Eye (tissue), 1 donor: ENCODE measurements at places on chromosomes 4 and X.

- DNase-seq, result no peak
Measured at GRCh38 chr4:26404743-26405206, 84.0 kb downstream of the RBPJ start.

GRCh38 chrX:150476164-150476699, 92.2 kb upstream of the MTM1 start:
- DNase-seq, result peak; percentile 6

- no peak for DNase-seq
Measured at GRCh38 chr4:53450773-53451172, 73.3 kb downstream of the FIP1L1 start.

- peak; percentile 8 for DNase-seq
Measured at GRCh38 chr4:74258963-74259362, 49.3 kb upstream of the EPGN start.

DNA sequence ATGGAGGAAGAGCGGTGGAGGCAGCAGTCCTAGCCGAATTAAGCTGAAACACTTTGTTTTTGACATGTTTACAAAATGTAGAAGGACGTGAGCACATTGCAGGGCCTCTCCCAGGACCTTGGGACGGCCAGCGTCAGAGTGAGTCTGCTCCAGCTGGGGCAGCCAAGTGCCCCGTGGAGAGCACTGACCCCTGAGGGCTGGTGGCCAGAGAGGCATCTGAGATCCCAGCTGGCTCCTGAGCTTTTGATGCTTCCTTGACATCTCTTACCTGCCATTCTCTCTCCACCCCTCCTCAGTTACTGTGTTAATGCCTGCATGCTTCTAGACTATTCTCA, 24.7 kb downstream of the NAT8L start:
- DNase-seq, result no peak

DNA sequence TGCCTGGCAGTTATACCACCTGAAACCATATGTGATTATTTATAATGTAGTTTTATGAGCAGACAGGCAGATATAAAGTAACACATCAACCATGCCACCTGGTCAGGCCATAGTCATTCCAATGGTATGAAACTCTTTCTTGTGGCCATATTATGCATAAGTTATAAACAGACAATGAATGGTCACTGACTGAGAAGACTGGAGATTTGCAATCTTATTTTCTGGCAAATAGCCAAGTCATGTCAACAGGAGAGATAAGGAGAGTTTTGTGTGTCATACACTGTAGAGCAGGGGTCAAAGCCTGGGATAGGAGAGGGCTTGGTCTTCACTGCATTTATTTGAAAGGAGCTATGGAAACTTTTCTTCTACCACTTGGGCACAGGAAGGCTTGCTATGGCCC, 29.5 kb downstream of the SORBS2 start:
- DNase-seq, result no peak

GRCh38 chrX:136829413-136829812, 48.7 kb upstream of the ARHGEF6 start:
- no peak for DNase-seq

DNA sequence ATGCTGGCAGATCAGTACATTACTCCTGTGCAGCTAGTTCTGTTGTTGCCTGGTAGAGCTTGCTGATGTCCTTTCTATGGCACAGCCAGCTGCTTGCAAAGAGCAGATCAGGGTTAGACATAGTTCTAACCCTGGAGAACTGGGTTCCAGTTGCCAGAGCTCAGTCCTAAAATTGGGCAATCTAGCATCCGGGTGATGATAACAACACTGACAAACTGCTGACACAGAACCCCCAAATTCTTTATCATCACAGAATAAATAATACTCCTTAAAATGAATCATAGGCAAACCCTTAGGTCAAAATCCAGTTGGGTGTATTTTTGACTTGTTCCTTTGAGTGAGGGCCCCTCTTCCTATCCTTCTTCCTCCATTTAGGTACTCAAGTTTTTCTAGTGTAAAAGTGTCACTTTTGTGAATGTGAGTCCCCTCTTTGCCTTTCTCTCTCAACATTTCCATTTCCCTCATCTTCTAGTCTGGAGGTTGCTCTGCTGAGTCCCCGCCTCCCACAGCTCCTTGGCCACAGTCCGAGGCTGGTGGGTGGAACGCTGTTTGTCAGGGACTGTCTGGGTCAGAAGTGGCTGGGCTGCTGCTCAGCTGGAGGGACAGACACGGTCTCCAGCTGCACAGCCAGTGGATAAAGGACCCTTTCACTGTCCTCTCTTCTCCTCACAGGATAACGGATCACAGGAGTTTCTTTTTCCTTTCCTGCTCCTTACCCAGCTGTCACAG, 93.6 kb upstream of the RASGEF1B start:
- peak; percentile 28 for DNase-seq

DNA sequence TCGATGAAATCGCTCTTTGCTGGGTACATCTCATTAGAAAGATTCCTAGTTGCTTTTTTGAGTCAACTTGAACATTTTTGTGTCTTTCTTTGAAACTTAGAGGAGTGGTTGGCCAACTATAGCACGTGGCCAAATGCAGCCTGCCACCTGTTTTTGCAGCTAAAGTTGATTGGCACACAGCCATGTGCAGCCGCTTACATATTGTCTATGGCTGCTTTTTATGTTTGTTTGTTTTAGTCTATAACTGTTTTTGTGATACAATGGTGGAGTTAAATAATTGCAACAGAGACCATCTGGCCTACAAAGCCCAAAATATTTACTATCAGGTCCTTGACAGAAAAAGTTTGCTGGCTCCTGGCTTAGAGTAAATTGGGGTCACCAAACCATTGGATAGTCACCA, 86.3 kb downstream of the CLCN4 start:
- no peak for DNase-seq

DNA sequence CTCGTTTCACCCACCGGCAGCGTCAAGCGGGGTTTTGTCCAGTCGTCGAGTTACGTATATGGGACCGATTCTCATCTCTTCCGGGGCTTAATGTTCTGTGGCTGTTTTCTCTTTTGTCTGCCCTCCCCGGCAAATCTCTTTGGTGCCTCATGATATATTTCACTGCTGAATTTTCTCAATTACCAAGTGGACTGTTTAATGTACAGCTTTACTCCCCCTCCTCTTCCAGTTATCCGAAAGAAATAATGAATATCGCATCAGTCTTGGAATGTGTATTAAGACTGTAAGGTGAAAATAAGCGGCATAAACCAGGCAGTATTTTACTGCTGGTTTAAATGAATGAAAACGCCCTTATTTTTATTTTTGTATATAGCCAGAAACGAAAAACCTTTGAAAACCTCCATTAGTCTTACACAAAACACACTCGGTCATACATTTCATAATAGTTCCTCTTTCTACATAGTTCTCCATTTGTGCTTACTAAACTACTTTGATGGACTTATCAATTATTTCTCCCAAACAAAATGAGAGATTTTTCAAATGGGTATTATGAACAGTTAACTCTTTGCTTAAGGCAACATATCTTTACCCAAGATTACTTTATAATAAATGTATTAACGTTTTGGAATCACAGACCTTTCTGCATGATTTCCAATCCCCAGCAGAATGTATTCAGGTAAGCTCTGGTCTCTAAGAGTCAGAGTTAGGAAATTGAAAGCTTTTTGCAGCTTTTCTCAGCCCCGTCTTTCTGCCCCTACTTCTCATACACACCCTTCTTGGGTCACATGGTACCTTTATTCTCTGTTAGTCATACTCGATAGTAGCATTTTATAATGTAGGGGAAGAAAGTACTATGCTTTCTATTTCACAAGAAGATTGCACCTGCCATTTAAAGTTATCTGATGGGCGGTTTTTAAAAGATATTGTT, 979 bp downstream of the RP2 start:
- DNase-seq, result peak; percentile 6

DNA sequence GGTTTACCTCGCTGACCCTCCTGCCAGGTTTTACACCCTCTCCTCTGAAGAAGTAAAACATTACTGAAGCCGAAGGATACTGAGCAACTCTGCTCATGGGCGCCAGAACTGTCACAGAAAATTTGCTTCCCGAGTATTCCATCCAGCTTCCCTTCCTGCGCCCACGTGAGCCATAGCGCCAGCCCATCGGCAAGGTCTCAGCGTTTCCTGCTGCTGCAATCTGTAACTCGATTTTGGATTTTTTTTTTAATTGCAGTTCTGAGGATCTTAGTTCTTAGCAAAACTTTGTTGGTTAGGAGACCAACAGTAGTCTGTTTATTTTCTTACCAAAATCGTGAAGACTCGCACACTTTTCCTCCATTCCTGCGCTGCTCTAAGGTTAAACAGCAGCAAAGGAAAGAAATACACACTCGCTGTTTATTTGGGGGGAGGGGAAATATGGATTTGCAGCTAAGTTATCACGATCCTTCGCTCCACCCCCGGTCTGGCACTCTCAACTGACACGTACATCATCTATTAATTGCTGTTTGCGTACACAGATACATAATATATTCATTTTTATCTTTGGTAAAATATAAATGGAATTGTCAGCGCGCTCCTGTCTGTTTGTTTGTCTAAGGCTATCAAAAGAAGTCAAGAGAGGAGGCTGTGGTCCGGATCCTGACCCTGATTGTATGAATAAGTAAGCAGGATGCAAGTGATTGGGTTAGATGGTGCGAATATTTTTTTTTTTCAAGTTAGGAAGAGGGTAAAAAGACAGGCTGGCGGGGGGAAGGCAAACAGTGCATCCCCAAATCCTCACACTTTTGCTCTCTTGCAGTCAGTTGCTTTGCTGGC, at the start of gene TLL1:
Gene TLL1, plus strand, starts transcription at position 777 of the 837 bp plus-strand sequence. CDS start 668 bp downstream, outside the sequence.
- DNase-seq, result peak; percentile 79

- DNase-seq, result no peak
Measured at GRCh38 chrX:20414762-20415445, 148.2 kb upstream of the RPS6KA3 start.

GRCh38 chr4:147940171-147940570, 208.3 kb downstream of the ARHGAP10 start:
- DNase-seq, result no peak

DNA sequence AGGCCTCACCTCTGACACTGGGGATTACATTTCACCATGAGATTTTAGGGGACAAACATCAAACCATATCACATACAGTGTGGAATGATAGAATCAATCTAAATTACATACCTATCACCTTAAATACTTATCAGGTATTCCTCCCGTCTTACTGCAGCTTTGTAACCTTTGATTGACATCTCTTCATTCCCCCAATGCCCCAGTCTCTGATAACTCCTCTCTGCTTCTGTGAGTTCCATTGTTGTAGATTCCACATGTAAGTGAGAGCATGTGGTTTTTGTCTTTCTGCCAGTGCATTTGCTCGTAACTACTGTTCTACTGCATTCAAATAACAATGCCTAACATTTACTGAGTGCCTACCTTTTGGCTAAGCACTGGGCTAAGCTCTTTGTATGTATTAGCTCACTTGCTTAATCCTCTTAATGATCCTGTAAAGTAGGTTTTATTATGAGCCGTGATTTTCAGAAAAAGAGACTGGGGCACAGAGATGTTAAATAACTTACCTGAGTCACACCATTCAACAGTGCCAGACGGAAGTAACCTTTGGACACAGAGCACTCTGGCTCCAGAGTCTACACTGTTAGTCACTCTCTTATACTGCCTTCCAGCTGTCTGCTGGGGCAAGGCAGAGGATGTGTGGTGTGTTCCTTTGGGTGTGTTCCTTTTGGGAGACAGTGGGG, 63.7 kb upstream of the ESX1 start:
- DNase-seq, result no peak

- DNase-seq, result no peak
Measured at GRCh38 chr4:40165916-40166315, 30.9 kb upstream of the RHOH start.

DNA sequence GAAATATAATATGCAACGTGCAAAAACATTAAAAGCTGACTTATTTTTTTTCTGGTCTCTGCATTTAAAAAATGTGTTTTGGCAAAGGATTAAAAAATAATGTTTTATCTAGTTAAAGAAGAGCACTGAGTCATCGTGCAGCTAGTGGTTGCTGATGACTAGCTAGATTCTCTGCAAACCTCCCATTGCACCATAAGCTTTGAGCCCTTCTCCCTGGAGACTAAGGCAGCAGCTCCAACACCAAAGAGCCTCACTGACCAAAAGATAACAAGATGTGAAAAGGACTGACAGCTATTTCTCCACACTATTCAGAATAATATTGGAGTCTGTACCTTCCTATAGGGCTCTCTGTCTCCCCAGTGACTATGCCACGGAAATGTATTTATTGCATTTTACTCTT, 424.3 kb downstream of the SLITRK2 start:
- peak; percentile 14 for DNase-seq

GRCh38 chr4:6320663-6321062, 51.0 kb downstream of the WFS1 start:
- no peak for DNase-seq

DNA sequence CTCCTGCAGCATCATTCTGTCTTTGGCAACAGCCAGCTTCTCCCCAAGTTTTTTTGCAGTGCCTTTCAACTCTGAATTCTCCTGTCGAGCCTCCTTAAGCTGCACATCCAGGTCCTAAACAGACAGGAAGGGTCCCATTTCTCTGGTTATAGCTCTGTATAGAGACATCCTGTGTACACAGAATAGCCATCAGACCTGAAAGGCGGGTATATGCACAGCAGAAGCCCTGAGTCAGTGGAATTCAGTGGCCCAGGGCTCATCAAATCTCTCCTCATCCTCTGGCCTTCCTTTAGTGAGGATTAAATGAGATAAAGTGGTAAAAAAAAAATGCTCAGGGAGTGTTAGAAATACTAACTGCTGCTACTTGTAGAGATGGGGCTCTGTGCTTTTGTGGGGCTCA, 73.8 kb downstream of the FAM184B start:
- DNase-seq, result no peak

- peak; percentile 2 for DNase-seq
Measured at GRCh38 chrX:84830836-84831235, 172.8 kb upstream of the APOOL start.

GRCh38 chr4:76256968-76257367, 5.4 kb downstream of the FAM47E start:
- no peak for DNase-seq

- peak; percentile 2 for DNase-seq
Measured at GRCh38 chrX:11960031-11960430, 178.2 kb upstream of the FRMPD4 start.
